ENCODE measurements at places on chromosomes 3 and 15.
A peak's percentile ranks its signal among the peaks of the same experiment; 100 is the strongest.

DNA sequence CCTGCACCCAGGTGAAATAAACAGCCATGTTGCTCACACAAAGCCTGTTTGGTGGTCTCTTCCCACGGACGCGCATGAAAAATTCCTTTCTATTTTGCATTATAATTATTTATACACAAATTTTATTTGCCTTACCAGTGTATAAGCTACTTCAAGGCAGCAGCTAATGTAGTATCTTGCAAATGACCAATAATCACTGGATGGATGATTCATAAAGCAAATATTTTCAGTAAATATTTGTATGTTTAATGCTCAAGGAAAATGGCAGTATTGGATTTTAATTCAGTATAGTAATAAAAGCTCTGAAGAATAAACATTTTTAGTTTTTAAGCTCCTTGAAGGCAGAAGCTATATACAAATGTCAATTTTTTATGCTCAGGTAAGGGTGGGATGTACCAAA, 158.7 kb upstream of the NANOGP8 start:
- no peak for DNase-seq

DNA sequence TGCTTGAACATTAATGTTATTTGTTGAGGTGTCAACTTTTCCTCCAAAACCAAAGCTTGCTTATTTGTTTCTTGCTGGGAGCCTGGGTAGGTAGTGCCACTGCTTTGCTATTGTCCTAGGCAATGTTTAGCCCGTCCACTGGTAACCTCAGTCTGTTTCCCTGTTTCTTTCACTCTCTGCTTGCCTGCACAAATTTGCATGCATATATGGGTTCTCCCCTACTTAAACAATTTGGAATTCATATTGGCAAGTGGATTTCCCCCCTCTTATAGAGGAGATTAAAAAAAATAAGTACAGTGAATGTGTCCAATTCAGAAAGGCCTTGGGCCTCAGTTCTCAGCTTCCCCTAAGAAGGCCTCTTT, 45.0 kb upstream of the BOC start:
- no peak for DNase-seq

- no peak for DNase-seq
Observed at GRCh38 chr3:194136519-194137007, 615 bp downstream of the HES1 start.

- DNase-seq = peak; percentile 65
Observed at GRCh38 chr15:51878446-51879386, 49.3 kb downstream of the TMOD3 start.

DNA sequence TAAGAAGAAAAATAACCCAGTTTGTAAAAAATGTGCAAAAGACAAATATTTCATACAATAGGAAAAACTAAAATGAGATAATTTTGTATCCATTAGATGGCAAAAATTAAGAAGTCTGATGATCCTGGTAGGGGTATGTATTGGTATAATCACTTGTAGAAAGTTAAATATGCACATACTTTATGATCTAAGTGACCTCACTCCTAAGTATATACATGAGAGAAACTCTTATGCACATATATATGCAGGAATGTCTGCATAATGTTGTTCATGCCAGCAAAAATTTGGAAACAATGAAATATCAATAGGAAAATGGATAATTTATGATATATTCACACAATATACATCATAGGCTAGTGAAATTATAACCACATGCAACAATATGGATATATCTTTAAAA, 33.5 kb downstream of the USP50 start:
- DNase-seq = no peak

GRCh38 chr3:52693071-52693470, 7.2 kb downstream of the GNL3 start:
- DNase-seq = no peak

DNA sequence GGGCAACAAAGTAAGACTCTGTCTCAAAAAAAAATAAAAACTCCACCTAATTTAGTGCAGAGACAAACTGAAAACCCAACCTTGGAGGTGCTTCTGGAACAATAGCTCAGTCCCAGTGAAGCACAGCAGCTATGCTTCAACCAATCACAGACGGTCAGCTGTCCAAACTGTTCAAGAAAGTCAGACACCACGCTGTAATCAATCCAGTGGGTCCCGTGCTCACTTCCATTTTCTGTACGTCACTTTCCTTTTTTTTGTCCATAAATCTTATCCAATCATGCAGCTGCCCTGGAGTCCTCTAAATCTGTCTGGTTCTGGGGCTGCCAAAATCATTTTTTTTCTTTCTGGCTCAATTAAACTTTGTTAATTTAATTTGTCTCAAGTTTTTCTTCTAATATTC, 93.6 kb upstream of the FAM174B start:
- DNase-seq = no peak

DNA sequence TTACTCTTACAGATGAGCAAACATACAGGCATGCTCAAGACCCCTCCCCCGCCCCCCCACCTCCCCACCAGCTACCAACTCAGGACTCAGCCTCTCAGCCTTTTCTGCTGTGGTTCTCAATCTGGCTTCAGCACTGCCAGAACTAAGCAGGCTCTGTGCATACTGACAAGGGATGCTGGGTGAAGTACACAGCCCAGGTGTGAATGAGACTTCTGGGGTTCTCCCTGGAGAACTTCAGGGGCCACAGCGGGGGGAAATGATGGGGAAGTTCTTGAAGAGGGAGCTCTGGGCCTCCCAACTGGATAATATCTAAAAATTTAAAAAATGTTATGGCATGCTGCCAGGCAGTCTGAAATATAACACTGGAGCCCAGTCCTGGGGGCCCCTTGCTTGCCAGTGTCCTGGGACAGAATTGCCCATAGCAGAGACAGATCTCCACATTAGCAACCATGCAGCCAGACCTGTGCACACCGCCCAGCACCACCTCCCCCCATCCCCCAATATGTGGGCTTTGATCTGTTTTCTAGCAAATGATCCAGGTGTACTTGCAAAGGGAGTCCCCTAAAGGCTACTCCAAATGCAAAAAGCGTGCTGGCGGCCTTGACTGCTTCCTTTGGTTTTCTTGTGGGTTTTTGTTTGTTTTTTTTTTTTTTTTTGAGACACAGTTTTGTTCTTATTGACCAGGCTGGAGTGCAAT, 41.4 kb downstream of the PGPEP1L start:
- no peak for DNase-seq

GRCh38 chr3:178558637-178559036, 22.4 kb downstream of the KCNMB2 start:
- DNase-seq = no peak

All from LoVo (cell line).